ENCODE measurements at places on chromosomes 4 and X.

- no peak for DNase-seq
Measured at GRCh38 chr4:20248155-20248558, 3.5 kb upstream of the SLIT2 start.

- DNase-seq, result no peak
Measured at GRCh38 chr4:26839016-26839415, 21.6 kb upstream of the STIM2 start.

GRCh38 chrX:47204970-47205369 is 11.3 kb downstream of the UBA1 start:
- DNase-seq, result no peak

DNA sequence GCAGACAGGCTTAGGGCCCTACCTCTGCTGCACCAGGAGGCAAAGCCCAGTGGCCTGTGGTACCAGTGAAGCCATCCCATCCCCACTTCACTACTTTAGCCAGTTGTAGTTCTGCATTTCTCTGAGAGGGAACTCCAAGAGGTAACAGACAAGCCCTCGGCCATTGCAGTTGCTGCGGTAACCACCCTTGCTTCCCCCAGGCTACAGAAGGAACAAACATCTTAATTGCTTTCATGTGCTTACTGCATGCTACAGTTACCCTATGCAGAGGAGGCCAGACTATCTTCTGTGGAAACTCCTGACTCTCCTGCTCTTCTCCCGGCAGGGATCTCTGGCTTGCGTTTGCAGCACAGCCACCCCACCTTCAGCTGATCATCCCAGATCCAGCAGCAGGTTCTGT is 67.8 kb downstream of the SPIN4 start:
- no peak for DNase-seq

- DNase-seq, result no peak
Measured at GRCh38 chrX:38489341-38489740, 72.0 kb upstream of the TSPAN7 start.

DNA sequence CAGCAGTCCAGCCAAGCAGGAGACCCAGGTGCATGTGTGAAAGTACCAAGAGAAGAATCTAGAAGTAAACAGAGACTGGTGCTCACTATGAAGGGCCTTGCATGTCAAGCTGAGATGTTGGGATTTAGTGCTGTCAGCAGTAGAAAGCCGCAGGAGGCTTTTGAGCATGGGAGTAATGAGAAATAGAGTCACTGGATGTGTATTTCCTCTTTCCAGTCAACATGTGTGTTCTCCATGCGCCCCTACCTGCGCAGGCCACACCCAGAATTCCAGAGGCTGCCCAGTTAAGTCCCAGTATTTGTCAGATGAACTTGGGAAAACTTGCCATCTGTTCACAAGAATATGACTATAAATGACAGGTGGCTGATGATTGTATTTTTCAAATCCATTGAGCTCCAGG is 4.5 kb upstream of the MAMLD1 start:
- DNase-seq, result no peak

GRCh38 chr4:17163156-17163771 is 264.8 kb upstream of the LDB2 start:
- no peak for DNase-seq

GRCh38 chr4:141350122-141350905 is 129.6 kb downstream of the ZNF330 start:
- peak; percentile 69 for DNase-seq

GRCh38 chr4:87823724-87824123 is 9.0 kb upstream of the MEPE start:
- DNase-seq, result no peak

DNA sequence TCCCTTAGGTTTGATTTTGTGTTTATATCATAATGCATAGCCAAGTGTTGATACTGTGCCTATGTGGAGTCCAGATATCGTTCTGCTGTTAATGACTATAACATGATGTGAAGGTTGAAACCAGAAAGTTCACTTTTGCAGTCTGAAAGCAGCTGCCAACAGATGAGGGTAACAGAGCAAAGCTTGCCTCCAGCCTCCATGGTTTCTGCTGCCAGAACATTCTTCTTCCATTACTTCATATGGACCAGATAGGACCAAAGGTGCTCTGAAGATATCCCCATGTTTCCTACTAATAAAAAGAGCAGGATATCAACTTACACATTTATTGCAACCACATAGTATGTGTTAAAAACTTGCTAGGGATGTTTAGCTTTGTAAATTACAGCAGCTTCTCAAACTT is 394.1 kb downstream of the SPRY1 start:
- no peak for DNase-seq

- DNase-seq, result no peak
Measured at GRCh38 chr4:4284827-4285618, 4.9 kb downstream of the LYAR start.

- no peak for DNase-seq
Measured at GRCh38 chrX:31021537-31021936, 50.3 kb downstream of the FTHL17 start.

GRCh38 chrX:140526171-140526570 is 21.3 kb upstream of the SOX3 start:
- no peak for DNase-seq

DNA sequence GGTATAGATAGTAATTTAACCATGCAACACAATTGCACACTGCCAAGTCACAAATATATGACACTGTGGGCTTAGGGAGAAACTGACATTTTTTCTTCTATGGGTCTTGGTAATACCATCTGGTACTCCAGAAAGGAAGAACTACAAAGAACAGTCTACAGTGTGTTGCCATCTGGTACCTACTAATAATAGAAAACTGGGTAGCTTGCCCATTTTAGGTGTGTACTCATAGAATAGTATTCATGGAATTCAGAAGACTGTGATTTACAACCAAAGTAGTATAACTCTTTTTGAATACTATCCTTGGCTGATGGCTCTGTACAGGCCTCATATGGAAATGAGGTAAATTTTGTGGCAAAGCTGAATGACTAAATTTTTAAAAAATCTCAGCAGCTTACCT is 132.6 kb upstream of the RPS6KA6 start:
- DNase-seq, result no peak

GRCh38 chr4:84582302-84582987 is 482 bp upstream of the CDS1 start:
- no peak for DNase-seq

- no peak for DNase-seq
Measured at GRCh38 chr4:125140966-125141495, 173.7 kb upstream of the FAT4 start.

DNA sequence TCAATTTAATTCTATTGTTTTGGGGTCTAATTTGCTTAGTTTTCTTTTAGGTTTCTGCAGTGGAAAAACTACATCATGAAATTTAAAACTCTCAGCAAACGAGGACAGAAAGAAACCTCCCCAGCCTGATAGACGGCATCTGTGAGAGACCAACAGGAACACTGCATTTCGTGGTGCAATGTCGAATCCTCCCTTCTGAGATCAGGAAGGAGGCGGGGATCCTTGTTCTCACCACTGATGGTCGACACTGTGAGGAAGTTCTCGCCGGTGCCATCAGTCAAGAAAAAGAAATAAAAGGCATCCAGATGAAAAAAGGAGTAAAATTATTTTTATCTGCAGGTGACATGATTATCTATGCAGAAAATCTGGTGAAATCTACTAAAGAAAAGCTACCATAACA is 16.5 kb downstream of the GAK start:
- no peak for DNase-seq

- DNase-seq, result no peak
Measured at GRCh38 chr4:75484190-75484589, 30.0 kb downstream of the RCHY1 start.

DNA sequence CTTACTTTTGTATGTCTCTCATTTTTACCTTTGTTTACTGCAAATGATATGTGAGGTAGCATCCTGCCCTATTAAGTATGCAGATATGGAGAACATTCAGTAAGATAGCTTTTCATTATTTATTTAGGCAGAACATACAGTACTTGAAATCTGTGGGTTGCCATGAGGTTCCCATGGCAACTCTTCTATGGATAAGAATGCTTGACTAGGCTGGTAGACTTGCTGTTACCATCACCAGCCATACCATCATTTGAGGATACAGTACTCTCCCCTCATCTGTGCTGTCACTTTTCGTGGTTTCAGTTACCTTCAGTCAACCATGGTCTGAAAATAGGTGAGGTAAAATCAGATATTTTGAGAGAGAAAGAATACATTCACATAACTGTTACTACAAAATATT is 56.7 kb downstream of the NAF1 start:
- no peak for DNase-seq

- no peak for DNase-seq
Measured at GRCh38 chrX:97334850-97335249, 451.1 kb downstream of the RPA4 start.
